Vagina (tissue), 2 donors: ENCODE measurements at places on chromosomes 4 and X. TPM values are rescaled to one million over a fixed set of nuclear protein-coding genes. Genes with fewer than 3 reads are reported as not detected.

DNA sequence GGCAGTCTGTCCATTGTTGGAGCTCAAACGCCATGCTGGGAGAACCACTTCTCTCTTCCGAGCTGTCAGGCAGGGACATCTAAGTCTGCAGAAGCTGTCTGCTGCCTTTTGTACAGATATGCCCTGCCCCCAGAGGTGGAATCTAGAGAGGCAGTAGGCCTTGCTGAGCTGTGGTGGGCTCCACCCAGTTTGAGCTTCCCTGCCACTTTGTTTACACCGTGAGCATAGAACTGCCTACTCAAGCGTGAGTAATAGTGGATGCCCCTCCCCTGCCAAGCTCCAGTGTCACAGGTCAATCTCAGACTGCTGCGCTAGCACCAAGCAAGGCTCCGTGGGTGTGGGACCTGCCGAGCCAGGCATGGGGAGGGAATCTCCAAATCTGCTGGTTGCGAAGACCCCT is 145.7 kb downstream of the VSIG4 start:
- no peaks in the 10 kb centered on the region for H3K4me1 ChIP-seq
- no peak overlapping the region for H3K4me3 ChIP-seq
- no peak overlapping the region for H3K27ac ChIP-seq
- H3K36me3 ChIP-seq: no peaks in the 10 kb centered on the region
- DNase-seq: no peak

DNA sequence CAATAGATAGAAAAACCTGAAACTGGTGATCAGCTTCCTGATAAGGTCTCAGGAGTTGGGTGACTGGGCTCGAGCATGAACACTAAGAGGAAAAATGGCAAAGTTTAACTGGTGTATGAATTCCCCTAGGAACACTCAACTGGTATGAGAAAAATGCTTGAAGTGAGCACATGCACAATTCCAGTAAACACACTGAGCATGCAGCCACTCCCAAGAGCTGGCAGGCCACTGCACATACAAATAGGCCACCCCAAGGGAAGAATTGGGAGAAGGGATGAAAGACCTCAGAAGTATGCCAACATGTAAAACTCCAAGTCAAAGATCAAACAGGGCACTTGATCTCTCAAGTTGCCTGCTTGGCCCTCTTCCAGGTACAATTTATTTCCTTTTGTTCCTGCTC is 45.4 kb upstream of the GNPDA2 start:
- H3K27me3 ChIP-seq: no peaks in the 10 kb centered on the region
- H3K4me1 ChIP-seq: no peaks in the 10 kb centered on the region
- no peaks in the 10 kb centered on the region for H3K36me3 ChIP-seq
- H3K27ac ChIP-seq: no peak overlapping the region
- DNase-seq: no peak

DNA sequence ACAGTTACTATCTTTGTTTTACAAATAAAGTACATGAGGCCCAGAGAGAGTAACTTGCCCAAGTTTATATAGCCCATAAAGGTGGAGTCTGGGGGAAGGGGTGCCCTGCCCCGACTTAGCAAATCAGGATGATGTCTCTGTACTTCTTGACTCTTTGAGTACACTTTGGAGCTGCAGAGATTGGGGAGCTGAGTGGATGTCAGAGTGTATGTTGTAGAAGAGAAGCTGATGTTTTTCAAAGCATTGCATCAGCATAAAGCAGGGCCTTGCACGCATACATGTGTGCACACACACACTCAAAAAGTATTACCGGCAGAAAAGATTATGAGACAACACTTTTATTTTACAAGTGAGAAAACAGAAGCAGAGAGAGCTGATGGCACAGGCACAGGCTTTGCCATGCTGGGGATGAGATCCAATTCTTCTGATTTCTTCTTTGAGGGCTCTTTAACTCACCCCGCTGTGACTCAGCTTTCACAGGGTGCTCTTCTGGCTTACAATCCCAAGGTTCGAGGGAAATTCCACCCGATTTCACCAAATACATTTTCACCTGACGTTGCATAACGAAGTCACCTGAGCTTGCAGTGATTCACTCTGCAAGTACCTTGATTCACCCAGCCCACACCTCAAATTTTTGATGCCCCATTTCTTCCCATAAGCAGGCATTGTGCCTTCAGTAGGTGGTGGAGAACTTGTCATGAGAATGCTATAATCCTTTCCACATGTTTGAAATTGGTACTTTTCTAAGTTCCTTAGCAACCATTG is 292.8 kb upstream of the BOD1L1 start:
- no peak overlapping the region for H3K27ac ChIP-seq
- no peak for DNase-seq
- H3K4me1 ChIP-seq: peaks cover 15% of the 10 kb centered on the region
- H3K4me3 ChIP-seq: no peak overlapping the region

DNA sequence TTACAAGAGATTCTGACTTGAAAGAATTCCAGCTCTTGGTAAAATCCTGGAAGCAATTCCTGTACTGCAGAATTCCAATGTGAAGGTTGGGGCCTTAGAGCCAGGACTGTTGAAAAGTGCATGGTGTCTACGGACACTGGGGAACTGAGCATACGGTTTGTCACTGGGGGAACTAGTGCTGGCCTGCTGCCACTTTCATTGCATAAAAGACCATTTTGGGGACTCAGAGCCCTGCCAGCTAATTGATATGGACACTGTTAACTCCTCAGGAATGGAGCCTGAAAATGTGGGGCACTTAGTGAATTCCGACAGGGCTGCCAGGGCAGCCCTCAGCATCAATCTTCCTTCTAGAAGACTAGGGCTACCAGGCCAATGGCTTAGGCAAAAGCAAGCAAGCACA is 55.9 kb downstream of the AMOT start:
- no peaks in the 10 kb centered on the region for H3K27me3 ChIP-seq
- no peaks in the 10 kb centered on the region for H3K4me1 ChIP-seq
- no peak for DNase-seq

- no peak overlapping the region for H3K4me3 ChIP-seq
- no peaks in the 10 kb centered on the region for H3K27me3 ChIP-seq
- no peaks in the 10 kb centered on the region for H3K4me1 ChIP-seq
- DNase-seq: no peak
These were observed 181.4 kb upstream of the PCDH7 start for GRCh38 chr4:30538794-30539193.

- no peak for DNase-seq
- H3K27me3 ChIP-seq: no peaks in the 10 kb centered on the region
- H3K4me1 ChIP-seq: no peaks in the 10 kb centered on the region
- H3K27ac ChIP-seq: no peak overlapping the region
These were observed 18.6 kb downstream of the PSAPL1 start for GRCh38 chr4:7415927-7416686.

GRCh38 chr4:26670903-26671537 is 87.1 kb downstream of the TBC1D19 start:
- no peaks in the 10 kb centered on the region for H3K4me1 ChIP-seq
- no peak for DNase-seq
- H3K4me3 ChIP-seq: no peak overlapping the region
- H3K27me3 ChIP-seq: no peaks in the 10 kb centered on the region

- no peak for DNase-seq
- H3K27ac ChIP-seq: no peak overlapping the region
- no peak overlapping the region for H3K4me3 ChIP-seq
- no peaks in the 10 kb centered on the region for H3K27me3 ChIP-seq
These were observed 27.6 kb upstream of the ZNF81 start for GRCh38 chrX:47808904-47809788.

GRCh38 chr4:21835712-21836111 is 112.9 kb downstream of the KCNIP4 start:
- no peaks in the 10 kb centered on the region for H3K36me3 ChIP-seq
- H3K27me3 ChIP-seq: no peaks in the 10 kb centered on the region

- no peak overlapping the region for H3K4me3 ChIP-seq
- H3K36me3 ChIP-seq: no peaks in the 10 kb centered on the region
- no peaks in the 10 kb centered on the region for H3K27me3 ChIP-seq
- no peaks in the 10 kb centered on the region for H3K4me1 ChIP-seq
- H3K27ac ChIP-seq: no peak overlapping the region
These were observed 110.6 kb downstream of the SORCS2 start for GRCh38 chr4:7302781-7303404.

GRCh38 chr4:73596001-73596400 is 24.2 kb downstream of the RASSF6 start:
- H3K36me3 ChIP-seq: no peaks in the 10 kb centered on the region
- peaks cover 10% of the 10 kb centered on the region for H3K4me1 ChIP-seq
- DNase-seq: no peak
- H3K27ac ChIP-seq: no peak overlapping the region

DNA sequence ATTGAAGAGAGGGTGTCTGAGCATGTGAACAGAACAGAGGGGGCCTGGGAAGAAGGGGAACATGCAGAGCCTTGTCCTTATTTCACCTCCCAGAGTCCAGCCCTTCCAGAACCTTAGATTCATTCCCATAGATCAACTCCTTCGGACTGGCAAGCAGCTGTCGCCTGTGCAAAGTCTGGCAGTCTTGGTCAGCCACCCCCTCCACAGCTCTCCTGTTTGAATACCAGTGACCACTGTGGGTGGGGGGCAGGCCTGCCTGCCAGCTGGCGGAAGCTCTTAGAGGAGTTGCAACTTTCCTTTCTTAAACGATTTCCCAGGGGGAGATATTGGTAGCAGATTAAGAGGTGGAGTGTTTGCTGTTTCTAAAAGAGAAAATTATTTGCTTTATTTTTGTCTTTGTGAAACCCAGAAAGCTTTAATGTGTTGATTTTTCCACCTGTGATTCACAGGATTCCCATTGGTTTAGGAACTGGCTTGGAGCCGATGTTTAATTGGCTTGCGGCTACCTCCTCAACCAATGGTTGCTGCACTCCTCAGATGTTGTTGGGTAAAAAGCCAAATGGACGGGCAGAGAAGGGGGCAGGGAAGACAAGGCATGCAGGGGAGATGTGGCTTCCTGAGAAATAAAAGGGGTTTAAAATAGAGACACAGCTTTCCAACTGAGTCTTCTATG is 62.2 kb upstream of the PRPS1 start:
- no peak for DNase-seq
- H3K4me1 ChIP-seq: no peaks in the 10 kb centered on the region
- H3K27ac ChIP-seq: no peak overlapping the region
- no peak overlapping the region for H3K4me3 ChIP-seq
- no peaks in the 10 kb centered on the region for H3K27me3 ChIP-seq

DNA sequence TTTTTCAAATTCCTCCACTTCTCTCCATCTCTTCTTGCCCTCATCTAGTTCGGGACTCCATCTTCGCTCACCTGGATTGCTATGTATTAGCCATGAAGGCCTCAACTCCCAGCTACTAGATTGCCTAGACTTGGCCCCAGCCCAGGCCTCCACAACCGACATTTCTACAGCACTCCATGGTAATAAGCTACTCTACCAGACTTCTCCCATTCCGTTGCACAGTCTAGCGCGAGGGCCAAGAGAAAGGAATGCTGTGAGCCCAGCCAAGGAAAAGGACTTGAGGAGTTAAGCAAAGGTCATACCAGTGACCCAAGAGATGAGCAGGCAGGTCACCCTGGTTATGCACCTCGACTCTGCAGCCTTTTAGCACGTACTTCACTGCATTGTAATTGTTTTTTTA is 75.6 kb downstream of the SOWAHB start:
- no peak for DNase-seq
- H3K27ac ChIP-seq: no peak overlapping the region
- H3K36me3 ChIP-seq: no peaks in the 10 kb centered on the region
- no peak overlapping the region for H3K4me3 ChIP-seq
- H3K27me3 ChIP-seq: no peaks in the 10 kb centered on the region
- H3K4me1 ChIP-seq: no peaks in the 10 kb centered on the region

- DNase-seq: no peak
- H3K27ac ChIP-seq: no peak overlapping the region
- H3K36me3 ChIP-seq: peaks cover 16% of the 10 kb centered on the region
- no peak overlapping the region for H3K4me3 ChIP-seq
These were observed 17.7 kb downstream of the IL3RA start for GRCh38 chrX:1354036-1355019.

DNA sequence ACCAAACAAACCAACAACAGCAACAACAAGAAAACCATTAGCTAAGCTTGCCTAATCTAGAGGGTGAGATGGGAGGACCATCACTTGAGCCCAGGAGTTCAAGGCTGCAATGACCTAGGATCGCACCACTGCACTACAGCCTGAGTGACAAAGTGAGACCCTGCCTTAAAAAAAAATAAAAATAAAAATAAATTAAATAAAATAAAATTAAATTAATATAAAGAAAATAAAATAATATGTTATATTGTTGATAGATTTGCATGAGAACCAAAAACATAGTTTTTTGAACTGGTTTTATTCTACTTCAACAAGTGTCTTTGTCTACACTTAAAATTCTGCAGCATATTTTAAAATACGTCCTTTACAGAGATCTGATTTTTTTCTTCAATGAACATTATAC is 2683.1 kb downstream of the ARAP2 start:
- no peaks in the 10 kb centered on the region for H3K27me3 ChIP-seq
- no peak overlapping the region for H3K4me3 ChIP-seq
- no peak overlapping the region for H3K27ac ChIP-seq
- H3K4me1 ChIP-seq: no peaks in the 10 kb centered on the region
- no peaks in the 10 kb centered on the region for H3K36me3 ChIP-seq

DNA sequence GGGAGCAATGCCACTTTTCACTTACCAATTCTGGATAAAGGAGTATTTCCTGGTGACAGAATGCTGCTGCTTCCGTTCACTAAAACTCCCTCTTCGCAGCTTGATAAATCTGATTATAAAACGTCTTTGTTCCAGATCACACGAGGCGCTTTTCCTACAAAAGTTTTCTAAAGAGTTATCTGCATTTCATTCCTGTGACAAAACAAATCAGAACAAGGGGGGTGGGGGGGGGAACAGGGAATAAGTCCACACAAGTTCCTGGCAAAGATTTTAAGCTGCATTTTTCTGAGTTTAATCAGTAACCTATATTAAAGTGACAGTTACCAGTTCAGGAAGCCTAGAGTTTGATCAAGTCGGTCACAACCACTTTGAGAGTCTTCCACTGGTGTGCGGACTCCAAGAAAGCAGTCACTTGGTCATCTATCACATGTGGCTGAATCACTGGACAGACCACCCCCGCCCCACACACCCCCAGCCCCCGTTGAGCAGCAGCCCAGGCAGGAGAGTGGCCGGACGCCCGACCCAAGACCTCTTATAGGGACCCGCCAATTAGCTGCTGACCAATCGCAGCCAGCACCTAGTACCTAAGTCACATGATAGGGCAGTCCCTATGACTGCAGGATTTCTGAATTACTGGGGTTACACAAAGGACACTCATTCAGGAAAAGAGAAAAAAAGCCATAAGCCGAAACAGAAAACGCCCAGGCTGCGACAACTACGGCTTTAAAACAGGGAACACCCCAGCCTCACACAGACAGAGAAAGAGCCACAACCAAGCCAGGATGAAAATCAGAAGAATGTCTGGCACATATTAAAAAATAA is 569.3 kb upstream of the DIPK2B start:
- peaks cover 7% of the 10 kb centered on the region for H3K4me1 ChIP-seq
- no peaks in the 10 kb centered on the region for H3K36me3 ChIP-seq
- peak overlapping the region; percentile 79 for H3K27ac ChIP-seq

- no peak overlapping the region for H3K4me3 ChIP-seq
- no peaks in the 10 kb centered on the region for H3K36me3 ChIP-seq
- H3K4me1 ChIP-seq: no peaks in the 10 kb centered on the region
- H3K27me3 ChIP-seq: no peaks in the 10 kb centered on the region
- H3K27ac ChIP-seq: no peak overlapping the region
- no peak for DNase-seq
These were observed 68.7 kb downstream of the CRMP1 start for GRCh38 chr4:5824227-5824626.

The RTL3 gene
- not detected for total RNA-seq

The LUZP4 gene
- not detected for total RNA-seq

The NLGN4X gene
- total RNA-seq: 2.5 TPM

The CCKAR gene
- total RNA-seq: 0.74 TPM

The N4BP2 gene
- 7.4 TPM for total RNA-seq

The TENM3 gene
- 11.0 TPM for total RNA-seq

The MAGEA8 gene
- total RNA-seq: not detected
